Head of caudate nucleus (tissue), 42 donors: ENCODE measurements at places on chromosomes 2 and 18.
A peak's percentile ranks its signal among the peaks of the same experiment; 100 is the strongest.

DNA sequence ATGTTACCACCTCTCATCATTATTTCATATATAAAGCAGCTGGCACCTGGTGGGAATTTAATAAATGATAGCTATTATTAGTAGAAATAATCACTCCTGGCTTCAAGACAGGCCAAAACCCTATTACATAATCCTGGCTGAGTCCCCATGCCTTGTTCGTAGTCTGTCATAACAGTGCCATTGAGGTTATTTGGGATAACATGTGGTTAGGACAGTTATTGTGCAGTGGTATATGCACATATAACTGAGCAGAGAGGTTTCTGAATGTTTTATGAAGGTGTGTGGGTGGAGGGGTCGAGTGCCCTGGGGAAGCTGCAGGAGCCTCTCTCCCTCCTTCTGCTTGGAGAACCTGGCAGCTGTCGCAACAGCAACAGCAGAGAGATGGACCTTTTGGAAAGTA lies 162.4 kb upstream of the NABP1 start:
- no peak for DNase-seq

GRCh38 chr2:231013820-231014219 lies 17.9 kb downstream of the SPATA3 start:
- no peak for DNase-seq

DNA sequence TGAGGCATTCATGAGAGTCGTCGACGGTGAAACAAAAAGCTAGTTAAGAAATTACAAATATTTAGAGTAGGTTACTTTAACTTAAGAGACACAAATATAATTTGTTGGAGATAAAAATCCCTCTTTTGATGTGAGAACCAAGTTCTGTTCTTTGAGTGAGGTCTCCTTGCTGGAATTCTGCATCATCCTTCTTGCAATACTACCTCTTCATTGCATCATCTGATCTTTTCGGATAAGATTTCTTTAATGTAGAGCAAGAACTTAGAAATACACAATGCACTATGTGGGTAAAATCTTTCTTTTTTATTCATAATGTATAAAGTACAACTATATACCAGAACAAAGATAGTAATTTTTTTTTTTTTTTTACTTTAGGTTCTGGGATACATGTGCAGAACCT lies 118.4 kb downstream of the ARL4C start:
- no peak for DNase-seq

- no peak for DNase-seq
These were observed 192.1 kb upstream of the ID2 start for GRCh38 chr2:8489751-8490150.

DNA sequence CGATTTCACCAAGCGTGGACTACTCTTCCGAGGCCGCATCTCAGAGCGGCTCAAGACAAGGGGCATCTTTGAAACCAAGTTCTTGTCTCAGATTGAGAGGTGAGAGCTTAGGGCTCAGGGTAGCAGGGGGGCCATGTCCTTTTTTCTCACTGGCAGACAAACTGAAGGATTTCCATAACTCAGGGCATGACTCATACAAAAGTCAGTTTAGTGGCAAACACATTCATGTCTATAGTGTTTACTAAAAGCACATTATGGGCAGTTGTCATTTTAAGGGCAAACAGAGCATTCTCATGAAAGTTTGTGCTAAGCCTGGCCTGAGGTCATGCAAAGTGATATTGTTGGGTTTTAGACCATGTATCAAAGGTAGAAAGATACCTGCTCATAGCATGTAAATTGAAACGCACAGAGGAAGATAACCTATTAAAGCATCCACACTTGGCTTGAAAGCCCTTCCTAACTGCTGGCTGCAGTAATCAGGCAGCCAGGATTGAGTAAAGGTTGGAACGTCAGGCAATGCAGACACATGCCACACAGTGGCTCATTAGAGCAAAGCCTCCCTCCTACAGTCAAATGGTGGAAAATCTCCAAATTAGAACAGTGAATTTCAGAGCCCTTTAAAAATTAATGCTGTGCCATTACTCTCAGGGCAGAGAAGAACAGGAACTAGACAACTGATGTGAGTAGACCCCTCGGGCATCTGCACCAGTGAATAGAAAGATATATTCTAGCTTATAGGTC lies 54.2 kb downstream of the HK2 start:
- no peak for DNase-seq

GRCh38 chr2:48756289-48756688 lies 765 bp upstream of the LHCGR start:
- DNase-seq: no peak

- no peak for DNase-seq
These were observed 88.9 kb upstream of the BCL2L11 start for GRCh38 chr2:111031546-111032478.

- no peak for DNase-seq
These were observed 1.7 kb downstream of the AMER3 start for GRCh38 chr2:130756874-130757668.

DNA sequence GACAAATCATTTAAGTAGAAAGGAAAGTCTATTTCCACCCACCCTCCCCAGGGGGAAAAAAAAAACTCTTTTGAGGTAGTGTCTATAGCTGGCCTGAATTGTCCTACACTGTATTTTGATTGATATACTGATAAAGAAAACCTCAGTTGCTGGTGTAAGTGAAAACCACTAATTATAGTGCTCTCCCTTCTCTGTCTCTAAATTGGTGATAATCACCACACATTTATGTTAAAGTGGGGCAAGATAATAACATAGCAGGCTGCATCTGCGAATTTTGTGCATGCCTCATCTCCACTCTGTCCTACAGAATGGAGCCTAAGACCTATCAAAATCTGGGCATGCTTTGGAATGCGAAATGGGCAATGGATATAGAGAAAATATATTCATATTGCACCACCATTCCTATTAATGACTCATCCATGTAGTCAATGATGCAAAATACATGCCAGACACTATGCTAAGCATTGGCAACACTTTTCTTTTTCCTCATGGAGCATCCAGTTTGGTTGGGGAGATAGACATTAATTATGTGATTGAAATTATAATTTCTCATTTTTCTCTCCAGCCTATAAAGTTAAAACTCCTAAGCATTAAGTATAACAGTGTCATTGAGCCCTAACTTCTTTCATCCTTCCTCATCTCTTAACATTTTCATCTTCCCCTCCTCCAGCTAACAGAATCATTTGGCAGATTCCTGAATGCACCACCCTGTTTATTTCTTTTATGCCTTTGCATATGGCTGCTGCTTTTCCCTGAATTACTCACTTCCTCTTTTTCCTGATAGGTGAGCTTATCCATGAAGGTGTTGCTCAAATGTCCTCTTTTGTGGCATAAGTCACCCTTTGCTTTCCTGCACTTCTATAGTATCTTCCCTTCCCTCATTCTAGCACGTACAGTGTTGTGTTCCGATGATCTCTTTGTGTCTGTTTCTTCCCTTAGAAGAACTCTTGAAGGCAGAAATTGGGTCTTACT lies 58.2 kb downstream of the SLC9A2 start:
- no peak for DNase-seq

GRCh38 chr2:26058390-26058789 lies 24.5 kb downstream of the RAB10 start:
- no peak for DNase-seq

- DNase-seq: no peak
These were observed 225.5 kb upstream of the RBMS1 start for GRCh38 chr2:160719116-160719515.

- DNase-seq: no peak
These were observed 231.1 kb upstream of the HS6ST1 start for GRCh38 chr2:128549646-128550260.

GRCh38 chr2:75846683-75847190 lies 136.0 kb upstream of the GCFC2 start:
- DNase-seq: no peak

DNA sequence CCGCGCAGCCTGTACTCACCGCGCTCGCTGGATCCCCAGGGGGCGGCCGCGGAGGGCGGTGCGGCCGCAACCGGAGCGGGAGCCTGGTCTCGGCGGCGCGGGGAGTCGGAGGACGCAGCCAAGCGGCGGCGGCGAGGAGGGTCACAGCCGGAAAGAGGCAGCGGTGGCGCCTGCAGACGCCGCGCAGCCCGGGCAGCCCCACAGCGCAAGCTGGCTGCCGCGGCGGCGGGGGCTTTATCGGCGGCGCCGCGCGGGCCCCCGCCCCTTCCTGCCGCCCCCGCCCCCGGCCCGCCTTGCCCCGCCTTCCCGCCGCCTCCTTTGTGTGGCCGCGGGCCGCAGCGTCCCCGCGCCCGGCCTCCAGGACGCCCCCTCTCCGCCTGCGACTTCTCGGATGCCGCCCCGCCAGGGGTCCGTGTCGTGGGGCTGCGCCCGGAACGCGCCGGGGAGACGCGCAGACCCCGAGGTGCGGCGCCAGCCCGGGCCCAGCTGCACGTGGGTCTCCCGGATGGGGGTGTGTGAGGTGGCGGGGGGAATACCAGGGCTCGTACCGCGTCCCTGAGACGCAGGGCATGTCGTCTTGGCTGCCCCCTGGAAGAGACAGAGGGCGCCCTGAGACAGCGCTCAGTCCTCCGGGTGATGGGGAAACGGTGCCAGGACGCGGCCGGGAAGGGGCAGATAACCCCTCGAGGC lies at the start of gene SERPINE2:
TSS of gene SERPINE2 (minus strand) at position 207 of the 690 bp plus-strand sequence. CDS start 37,386 bp downstream, outside the sequence.
- DNase-seq: peak; percentile 86

DNA sequence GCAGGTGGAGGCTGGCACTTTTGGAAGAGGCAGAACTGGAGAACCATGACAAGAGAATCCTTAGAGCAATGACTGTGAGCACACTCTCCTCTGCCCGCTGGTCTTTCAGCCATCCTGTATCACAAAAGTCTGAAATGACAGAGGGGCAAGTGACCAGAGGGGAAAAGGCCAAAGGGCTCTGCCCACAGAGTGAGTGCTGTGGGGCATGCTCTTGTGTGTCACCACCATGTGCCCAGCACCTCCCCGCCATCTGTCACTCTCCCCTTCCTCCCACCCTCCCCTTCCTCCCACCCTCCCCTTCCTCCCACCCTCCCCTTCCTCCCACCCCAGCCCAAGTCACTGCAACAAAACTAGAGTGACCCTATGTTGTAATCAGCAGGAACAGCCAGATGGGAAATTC lies 31.9 kb downstream of the DAW1 start:
- no peak for DNase-seq

GRCh38 chr2:150674283-150674682 lies 186.8 kb upstream of the RND3 start:
- no peak for DNase-seq

- DNase-seq: no peak
These were observed 9.3 kb upstream of the SCYGR5 start for GRCh38 chr2:227657199-227657845.

GRCh38 chr2:134976074-134976702 lies 57.6 kb downstream of the CCNT2 start:
- no peak for DNase-seq

GRCh38 chr2:3129867-3130266 lies 247.8 kb downstream of the EIPR1 start:
- no peak for DNase-seq

GRCh38 chr2:159177957-159178356 lies 108.5 kb downstream of the WDSUB1 start:
- no peak for DNase-seq

DNA sequence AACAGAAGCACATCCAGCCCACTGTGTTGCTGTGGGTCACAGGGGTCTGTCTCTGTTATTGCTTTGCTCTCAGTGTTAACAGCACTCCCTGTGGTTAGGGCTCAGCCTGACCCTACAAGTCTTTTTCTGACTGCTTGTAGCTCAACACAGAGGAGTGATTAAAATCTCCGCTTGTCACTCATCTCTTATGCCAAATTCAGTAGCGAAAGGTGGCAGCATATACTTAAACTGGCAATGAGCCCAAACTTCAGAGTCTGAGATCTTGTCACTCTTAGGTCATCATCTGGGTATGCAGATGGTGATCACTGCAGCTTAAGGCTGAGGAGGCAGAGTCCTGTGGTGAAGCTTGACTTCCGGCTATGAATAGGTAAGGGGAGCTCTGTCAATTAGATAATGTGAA lies 63.3 kb upstream of the CSRNP3 start:
- DNase-seq: no peak

DNA sequence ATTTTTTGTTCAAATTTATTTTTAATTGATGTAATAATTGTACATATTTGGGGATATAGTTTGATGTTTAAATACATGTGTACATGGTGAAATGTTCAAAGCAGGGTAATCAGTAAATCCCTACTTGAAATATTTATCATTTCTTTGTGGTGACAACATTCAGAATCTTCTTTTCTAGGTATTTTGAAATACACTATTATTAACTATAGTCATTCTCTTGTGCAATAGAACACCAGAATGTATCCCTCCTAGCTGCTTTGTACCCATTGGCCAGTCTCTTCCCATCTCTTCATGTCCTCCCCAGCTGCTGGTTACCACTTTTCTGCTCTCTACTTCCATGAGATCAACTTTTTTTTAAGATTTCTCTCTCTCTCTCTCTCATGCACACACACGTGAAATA lies 126.5 kb downstream of the ZNF407 start:
- DNase-seq: no peak

DNA sequence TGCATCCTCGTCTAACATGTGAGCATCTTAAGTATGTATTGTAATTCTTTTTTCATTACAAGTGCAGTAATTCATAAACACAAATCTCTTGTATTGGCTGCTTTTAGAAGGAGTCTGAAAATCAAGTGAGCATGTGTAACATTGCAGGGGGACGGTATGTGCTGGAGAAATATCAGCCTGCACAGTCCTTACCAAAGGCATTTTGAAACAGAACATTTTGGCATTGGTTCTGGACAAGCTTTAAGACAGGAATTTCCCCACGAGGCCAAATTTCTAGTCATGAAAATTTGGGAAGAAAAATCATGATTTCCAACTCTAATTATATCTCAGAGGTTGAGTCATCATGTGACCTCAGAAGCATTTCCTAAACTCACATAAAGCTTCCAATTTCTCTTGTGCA lies 24.7 kb upstream of the NRP2 start:
- DNase-seq: no peak

DNA sequence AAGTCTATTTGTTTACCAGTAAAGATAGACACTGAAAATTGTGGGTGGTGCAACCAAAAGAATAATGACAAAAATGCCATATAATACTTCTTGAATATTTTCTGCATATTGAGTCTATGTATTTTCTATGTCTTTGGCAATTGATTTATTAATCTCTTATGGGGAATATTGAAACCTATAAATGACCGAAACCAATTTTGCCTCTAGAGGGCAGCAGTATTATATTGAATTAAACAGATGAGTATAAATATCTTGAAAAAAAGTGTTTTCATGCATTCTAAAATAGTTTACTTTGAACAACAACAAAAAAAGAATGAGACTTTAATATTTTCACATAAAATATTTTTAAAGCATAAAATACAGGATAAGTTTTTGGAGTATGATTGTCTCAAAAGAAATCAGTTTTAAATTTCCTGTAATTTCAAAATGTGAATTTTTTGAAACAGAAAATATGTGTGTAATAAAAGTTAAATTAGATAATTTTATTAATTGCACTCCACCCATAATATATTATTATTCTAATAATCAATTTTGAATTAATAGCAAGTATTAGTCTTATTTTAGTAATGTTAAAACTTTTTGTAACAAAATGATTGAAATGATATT lies 49.9 kb upstream of the CALCRL start:
- no peak for DNase-seq

DNA sequence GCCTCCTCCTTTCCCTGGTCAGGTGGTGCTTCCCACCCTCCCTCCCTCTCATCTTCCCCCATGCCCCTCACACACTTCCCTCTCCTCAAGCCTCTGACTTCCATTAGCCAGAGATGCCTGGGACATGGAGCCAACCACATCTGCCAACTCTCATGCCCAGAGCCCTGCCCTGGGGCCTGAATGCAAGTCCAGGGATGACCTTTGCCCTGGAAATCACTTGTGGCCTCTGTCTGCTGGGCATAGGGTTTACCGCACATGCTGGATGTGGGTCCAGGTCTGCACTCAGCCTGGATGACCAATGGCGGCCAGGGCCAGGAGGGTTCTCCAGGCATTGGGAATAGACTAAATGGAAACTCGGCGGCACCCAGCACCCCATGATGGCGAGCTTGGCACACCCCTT lies 98.9 kb downstream of the SEPTIN10 start:
- DNase-seq: no peak
